ENCODE measurements at places on chromosomes 11 and 22. TPM values are rescaled to one million over a fixed set of nuclear protein-coding genes. Genes with fewer than 3 reads are reported as not detected.

GRCh38 chr11:48099916-48100446 lies 116.6 kb upstream of the OR4B1 start:
- peak overlapping the region; percentile 56 for H3K27ac ChIP-seq
- no peak for DNase-seq
- no peaks in the 10 kb centered on the region for H3K27me3 ChIP-seq

DNA sequence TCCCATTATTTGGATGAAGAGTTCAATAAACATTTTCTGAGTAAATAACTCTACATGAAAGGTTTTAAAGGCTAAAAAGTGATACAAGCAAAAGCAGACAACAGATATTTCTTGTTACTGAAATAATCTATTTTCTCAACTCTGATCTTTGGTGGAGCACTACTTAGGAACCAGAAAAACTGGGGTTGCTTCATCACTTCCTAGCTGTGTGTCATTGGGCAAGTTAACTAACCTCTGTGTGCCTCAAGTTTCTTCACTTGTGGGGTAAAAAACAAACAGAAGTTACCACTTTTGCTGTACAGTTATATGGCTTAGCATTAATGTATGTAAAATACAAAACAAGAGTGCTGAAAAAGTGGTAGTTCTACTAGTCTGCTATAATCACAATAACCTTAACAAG lies 5.6 kb downstream of the MAPK1 start:
- H3K36me3 ChIP-seq = peaks cover 12% of the 10 kb centered on the region
- H3K4me3 ChIP-seq = no peak overlapping the region
- DNase-seq = no peak
- H3K27me3 ChIP-seq = no peaks in the 10 kb centered on the region
- H3K4me1 ChIP-seq = peaks cover 79% of the 10 kb centered on the region

- peaks cover 11% of the 10 kb centered on the region for H3K36me3 ChIP-seq
- no peak for DNase-seq
- peak within 1 kb of the TSS; percentile 78 for H3K4me3 ChIP-seq
- H3K27ac ChIP-seq = peak within 1 kb of the TSS; percentile 61
- H3K27me3 ChIP-seq = no peaks in the 10 kb centered on the region
These were observed at the start of gene ZDHHC8 for GRCh38 chr22:20131597-20131858. Gene ZDHHC8 (plus strand): TSS chr22:20131804. CDS start chr22:20131948, 144 bp downstream.

Gene ZNF70
- total RNA-seq = 2.1 TPM

Gene CHADL
- 0.36 TPM for total RNA-seq

GRCh38 chr11:56886455-56886854 lies 102.3 kb upstream of the OR5AK2 start:
- H3K27ac ChIP-seq = no peak overlapping the region
- no peak overlapping the region for H3K4me3 ChIP-seq
- DNase-seq = no peak
- no peaks in the 10 kb centered on the region for H3K4me1 ChIP-seq
- H3K36me3 ChIP-seq = no peaks in the 10 kb centered on the region

GRCh38 chr11:2911088-2911784 lies 18.0 kb downstream of the PHLDA2 start:
- H3K4me1 ChIP-seq = no peaks in the 10 kb centered on the region
- H3K36me3 ChIP-seq = no peaks in the 10 kb centered on the region
- H3K4me3 ChIP-seq = no peak overlapping the region
- no peaks in the 10 kb centered on the region for H3K27me3 ChIP-seq
- no peak for DNase-seq
- H3K27ac ChIP-seq = no peak overlapping the region

Gene TMEM134
- 61.4 TPM for total RNA-seq

Gene TMPRSS13
- 1.5 TPM for total RNA-seq

Gene GRIA4
- total RNA-seq = not detected

GRCh38 chr11:120040151-120040840 lies 97.6 kb downstream of the TRIM29 start:
- no peak overlapping the region for H3K27ac ChIP-seq
- H3K36me3 ChIP-seq = no peaks in the 10 kb centered on the region
- no peaks in the 10 kb centered on the region for H3K4me1 ChIP-seq
- no peak overlapping the region for H3K4me3 ChIP-seq

DNA sequence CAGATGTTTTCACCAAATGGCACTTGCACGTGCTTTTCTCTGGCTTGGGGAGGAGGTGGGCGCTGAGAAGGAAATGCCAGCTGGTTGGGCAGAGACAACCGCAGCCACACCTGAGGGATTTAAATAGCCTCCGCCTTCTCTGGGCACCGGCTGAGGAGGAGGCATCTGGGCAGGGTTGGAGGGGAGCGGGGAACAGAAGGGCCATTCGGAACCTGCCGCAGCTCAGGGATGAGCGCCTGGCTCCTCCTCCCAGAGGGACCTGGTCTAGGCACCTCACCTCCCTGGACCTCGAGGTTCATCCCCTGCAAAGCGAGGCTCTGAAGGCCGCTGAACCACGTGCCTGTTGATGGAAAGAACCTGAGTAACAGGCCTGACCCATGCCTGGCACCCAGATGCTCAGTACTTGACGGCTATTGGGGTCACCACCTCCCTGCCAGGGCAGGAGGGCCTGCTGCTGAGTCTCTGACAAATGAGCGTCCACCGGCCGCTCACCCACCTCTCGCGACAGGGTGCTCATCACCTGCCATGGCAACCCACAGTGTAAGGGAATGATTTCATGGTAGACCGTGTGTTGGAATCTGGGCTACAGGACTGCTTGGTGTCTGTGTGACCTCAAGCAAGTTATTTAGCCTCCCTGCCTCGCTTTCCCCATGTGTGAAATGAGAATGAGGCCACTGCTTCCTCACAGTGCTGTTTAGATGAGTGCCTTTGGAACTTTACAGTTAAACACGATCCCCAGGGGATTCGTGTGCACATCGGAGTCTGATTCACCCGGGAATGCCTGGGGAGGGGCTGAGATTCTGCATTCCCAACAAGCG lies 2.0 kb upstream of the KDELR3 start:
- no peaks in the 10 kb centered on the region for H3K36me3 ChIP-seq
- peaks cover 15% of the 10 kb centered on the region for H3K4me1 ChIP-seq
- DNase-seq = no peak

- no peak for DNase-seq
- no peak overlapping the region for H3K4me3 ChIP-seq
- H3K27me3 ChIP-seq = peaks cover 5% of the 10 kb centered on the region
- no peak overlapping the region for H3K27ac ChIP-seq
These were observed 63.2 kb upstream of the DEUP1 start for GRCh38 chr11:93267383-93267782.

DNA sequence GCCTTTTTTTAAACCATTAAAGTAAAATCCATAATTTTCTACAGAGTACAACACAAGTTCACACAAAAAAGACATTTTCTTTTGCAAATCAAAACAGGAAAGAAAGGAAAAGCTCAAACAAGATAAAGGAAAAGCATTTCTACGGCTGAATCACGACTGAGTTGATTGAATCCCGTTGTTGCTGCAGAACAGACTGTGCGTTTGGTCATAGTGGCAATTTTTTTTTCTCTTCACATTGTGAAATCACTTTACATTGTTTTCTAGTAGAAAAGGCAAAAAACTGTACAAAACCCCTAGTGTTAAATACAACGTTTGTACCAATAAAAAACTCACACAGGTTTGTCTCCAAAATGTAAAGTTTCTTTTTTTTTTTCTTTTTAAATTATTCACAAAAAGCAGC lies 17.3 kb upstream of the RAPSN start:
- peaks cover 32% of the 10 kb centered on the region for H3K36me3 ChIP-seq
- no peak overlapping the region for H3K27ac ChIP-seq
- DNase-seq = no peak
- H3K27me3 ChIP-seq = no peaks in the 10 kb centered on the region
- no peak overlapping the region for H3K4me3 ChIP-seq

DNA sequence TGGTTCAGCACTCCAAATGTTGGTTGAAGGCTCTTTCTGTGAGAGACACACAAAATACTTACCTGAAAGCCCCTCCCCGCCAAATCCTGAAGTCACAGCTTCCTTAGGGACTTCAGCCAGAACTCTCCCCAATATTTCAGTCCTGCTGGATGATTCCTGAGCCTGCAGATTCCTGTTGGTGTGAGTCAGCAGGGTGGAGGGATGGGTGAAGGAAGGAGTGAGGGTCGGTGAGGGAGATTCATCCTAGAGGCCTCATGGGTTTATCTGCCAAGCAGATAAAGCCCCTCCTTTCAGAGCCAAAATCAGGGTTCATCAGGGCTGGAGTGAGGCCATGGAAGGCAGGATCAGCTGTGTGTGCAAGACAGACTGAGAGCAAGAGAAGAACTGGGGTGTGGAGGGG lies 37.9 kb downstream of the SMIM38 start:
- H3K4me3 ChIP-seq = no peak overlapping the region
- H3K4me1 ChIP-seq = no peaks in the 10 kb centered on the region
- DNase-seq = no peak

Gene CD3E
- 630 TPM for total RNA-seq

DNA sequence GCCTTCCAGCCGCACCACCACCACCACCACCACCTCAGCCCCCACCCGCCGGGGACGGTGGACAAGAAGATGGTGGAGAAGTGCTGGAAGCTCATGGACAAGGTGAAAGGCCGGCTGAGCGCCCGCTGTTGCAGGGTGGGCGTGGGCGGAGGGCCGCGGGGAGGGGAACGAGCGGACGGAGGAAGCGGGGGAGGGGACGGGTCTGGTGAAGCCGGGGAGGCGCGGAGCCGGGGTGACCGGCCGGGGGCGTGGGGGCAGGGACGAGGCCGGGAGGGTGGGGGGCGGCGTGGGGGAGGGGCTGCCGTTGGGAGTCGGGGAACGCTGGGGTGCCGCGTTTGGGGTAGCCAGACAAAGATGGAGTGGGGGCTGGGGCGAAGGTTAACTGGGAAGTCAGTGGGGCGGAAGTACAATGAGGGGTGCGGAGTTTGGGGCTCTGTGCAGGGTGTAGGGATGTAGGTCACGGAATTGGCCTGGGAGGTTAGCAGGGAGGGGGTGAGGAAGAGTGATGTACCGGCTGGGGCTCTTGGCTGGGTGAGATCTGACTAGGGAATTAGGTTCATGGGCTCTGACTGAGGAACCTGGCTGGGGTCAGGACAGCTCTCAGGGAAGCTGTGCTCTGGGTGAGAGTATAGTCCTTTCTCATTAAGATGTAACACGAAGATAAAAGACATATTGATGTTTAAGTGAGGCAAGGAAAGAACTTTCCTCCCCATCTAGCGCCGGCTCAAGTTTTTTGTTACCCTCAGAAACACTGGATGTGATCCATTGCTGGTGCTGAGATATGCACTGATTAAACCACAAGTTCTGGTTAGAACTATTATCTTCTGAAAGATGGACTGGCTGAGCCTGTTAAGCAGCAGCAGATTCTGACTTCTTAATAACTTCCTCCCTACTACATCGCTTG lies 624 bp downstream of the CBL start:
- no peaks in the 10 kb centered on the region for H3K36me3 ChIP-seq
- H3K4me1 ChIP-seq = peaks cover 28% of the 10 kb centered on the region
- DNase-seq = peak; percentile 41
- no peaks in the 10 kb centered on the region for H3K27me3 ChIP-seq
- peak overlapping the region; percentile 97 for H3K27ac ChIP-seq

DNA sequence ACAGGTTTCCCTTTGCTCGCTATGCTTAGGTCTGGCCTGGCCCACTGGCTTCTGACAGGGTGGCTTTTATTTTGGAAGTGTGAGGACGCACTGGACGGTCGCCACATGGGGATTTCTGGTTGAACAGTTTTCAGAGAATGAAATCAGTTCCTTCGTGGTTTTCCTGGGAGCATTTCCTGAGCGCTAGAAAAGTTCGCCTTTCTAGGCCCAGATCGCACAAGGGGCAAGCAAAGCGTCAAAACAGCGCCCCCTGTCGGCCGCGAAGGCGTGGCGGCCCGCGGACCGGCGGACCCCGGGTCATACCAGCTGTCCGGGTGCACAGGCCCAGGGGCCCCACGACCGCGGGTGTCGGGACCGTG lies 12.7 kb upstream of the CYP2R1 start:
- peaks cover 65% of the 10 kb centered on the region for H3K4me1 ChIP-seq
- DNase-seq = peak; percentile 80
- peaks cover 3% of the 10 kb centered on the region for H3K36me3 ChIP-seq
- no peaks in the 10 kb centered on the region for H3K27me3 ChIP-seq
- peak overlapping the region; percentile 80 for H3K27ac ChIP-seq
- peak overlapping the region; percentile 93 for H3K4me3 ChIP-seq

Gene GLB1L3
- total RNA-seq = 16.1 TPM

Gene IFTAP
- 0.99 TPM for total RNA-seq

DNA sequence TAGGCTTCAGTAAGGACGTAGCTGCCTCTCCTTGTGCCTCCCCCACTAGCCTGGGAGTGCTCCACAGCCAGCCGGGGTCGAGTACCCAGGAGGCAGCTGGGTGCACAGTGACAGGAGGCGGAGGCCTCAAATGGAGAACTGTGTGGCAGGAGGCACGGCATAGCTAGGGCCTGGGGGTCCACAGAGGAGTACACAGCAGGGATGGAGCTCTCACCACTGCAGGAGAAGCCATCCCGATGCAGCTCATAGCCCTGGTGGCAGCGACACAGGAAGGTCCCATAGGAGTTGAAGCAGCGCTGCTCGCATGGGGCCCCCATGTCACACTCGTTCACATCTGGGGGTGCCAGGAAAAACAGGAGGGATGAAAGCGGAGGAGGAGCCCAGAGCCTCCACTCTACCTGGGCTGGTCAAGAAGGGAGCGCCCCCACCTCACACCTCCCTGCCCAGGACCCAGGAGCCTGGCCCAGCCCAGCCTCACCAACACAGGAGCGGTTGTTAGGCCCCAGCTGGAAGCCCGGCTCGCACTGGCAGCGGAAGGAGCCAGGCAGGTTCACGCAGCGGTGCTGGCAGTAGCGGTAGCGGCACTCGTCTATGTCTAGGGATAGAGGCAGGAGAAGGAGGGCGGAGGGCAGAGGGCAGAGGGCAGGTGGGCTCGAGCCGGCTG lies 2.8 kb downstream of the EFEMP2 start:
- no peak overlapping the region for H3K27ac ChIP-seq
- H3K4me1 ChIP-seq = peaks cover 16% of the 10 kb centered on the region
- peaks cover 12% of the 10 kb centered on the region for H3K36me3 ChIP-seq
- DNase-seq = no peak

GRCh38 chr11:18063125-18063524 lies 17.1 kb upstream of the TPH1 start:
- H3K36me3 ChIP-seq = no peaks in the 10 kb centered on the region
- no peaks in the 10 kb centered on the region for H3K4me1 ChIP-seq
- H3K27ac ChIP-seq = no peak overlapping the region
- DNase-seq = no peak
- no peak overlapping the region for H3K4me3 ChIP-seq
- peaks cover 3% of the 10 kb centered on the region for H3K27me3 ChIP-seq

- H3K4me1 ChIP-seq = no peaks in the 10 kb centered on the region
- no peaks in the 10 kb centered on the region for H3K36me3 ChIP-seq
- no peak overlapping the region for H3K27ac ChIP-seq
These were observed 526 bp upstream of the PNPLA5 start for GRCh38 chr22:43892183-43892894.

GRCh38 chr22:20727118-20728015 lies 46.5 kb upstream of the SERPIND1 start:
- no peak for DNase-seq
- no peaks in the 10 kb centered on the region for H3K27me3 ChIP-seq
- H3K4me3 ChIP-seq = no peak overlapping the region
- H3K27ac ChIP-seq = no peak overlapping the region
- H3K36me3 ChIP-seq = peaks cover 11% of the 10 kb centered on the region
- H3K4me1 ChIP-seq = no peaks in the 10 kb centered on the region

- H3K27me3 ChIP-seq = no peaks in the 10 kb centered on the region
- H3K4me3 ChIP-seq = no peak overlapping the region
- no peaks in the 10 kb centered on the region for H3K36me3 ChIP-seq
These were observed 32.0 kb downstream of the KCNC1 start for GRCh38 chr11:17766590-17766989.

Data from activated T-helper 1 cell treated with anti-CD3 and anti-CD28 coated beads, Interleukin-12 subunit alpha, Interleukin-12 subunit beta, Interleukin-2, Interleukin-4 antibody, amounts not matched to agents 30 ng/mL and 10 ng/mL and 1 ng/mL, durations not matched to agents 14 hours and 24 hours and 36 hours (primary cell).